SJCRH30 (cell line): ENCODE measurements at places on chromosomes 3 and 15. TPM values are rescaled to one million over a fixed set of nuclear protein-coding genes. Genes with fewer than 3 reads are reported as not detected.

Gene CFAP91
- total RNA-seq, result 0.08 and 0.10 TPM in 2 replicates

Gene STRA6
- total RNA-seq, result 67.8 and 94.4 TPM in 2 replicates

Gene RTP1
- total RNA-seq, result not detected in 2 replicates

Gene GOLGA8G
- total RNA-seq, result not detected in 2 replicates

Gene KY
- total RNA-seq, result not detected in 2 replicates

DNA sequence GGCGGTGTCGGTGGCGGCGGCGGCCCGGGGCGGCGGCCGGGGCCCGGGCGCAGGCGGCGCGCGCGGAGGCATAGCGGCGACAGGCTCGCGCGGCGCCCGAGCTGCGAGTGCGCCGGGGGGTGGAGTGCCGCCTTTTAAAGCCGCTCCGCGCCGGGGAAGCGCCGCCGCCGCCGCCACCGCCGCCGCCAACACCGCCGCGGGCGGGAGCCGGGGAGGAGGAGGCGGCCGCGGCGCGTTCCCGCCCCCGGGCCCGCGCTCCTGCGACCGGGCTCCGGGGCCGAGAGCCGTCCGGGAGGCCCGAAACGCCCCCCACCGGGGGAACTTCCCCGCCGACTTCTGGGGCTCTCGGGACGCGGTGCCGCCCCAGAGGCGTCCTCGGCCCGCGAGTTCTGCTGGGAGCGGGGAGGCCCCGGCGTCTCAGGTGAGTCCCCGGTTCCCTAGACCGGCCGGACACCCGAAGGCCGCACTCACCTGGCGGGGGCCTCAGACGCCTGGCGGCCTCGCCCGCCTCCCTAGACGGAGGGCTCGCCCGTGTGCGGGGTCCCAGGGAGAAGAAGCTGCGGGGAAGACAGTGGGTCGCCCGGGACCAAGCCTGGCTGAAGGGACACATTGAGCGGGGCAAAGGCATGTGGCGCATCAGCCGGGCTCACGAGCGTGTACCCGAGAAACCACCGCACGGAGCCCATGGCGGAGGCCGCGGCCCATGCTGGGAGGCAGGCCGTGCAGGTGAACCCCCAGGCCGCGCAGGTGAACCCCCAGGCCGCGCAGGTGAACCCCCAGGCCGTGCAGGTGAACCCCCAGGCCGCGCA, at the start of gene PCSK6:
TSS of gene PCSK6 (minus strand) at position 109 of the 809 bp plus-strand sequence. CDS start at position 72, 37 bp downstream.
- DNase-seq, result no peak

DNA sequence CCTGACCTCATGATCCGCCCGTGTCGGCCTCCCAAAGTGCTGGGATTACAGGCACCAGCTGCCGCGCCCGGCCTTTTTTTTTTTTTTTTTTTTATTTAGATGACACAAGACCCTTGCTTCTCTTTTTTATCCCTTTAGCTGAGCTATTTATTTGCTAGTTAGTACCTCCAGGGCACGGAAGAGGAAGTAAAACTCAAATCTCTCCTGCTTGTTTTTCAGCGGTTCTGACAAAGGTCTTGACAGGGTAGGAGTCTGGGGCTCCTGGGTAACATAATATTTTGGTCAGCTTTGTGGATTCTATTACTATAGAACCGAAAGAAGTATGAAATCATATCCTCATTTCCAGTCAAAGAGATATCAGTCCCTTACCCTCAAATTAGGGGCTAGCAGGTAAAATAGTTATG, 44.0 kb upstream of the ETV5 start:
- no peak for DNase-seq

- no peak for DNase-seq
Observed at GRCh38 chr3:291646-292436, 95.3 kb downstream of the CHL1 start.

- DNase-seq, result no peak
Observed at GRCh38 chr3:115438799-115439198, 184.5 kb upstream of the GAP43 start.

GRCh38 chr3:138688871-138689299, 80.3 kb downstream of the FAIM start:
- no peak for DNase-seq

DNA sequence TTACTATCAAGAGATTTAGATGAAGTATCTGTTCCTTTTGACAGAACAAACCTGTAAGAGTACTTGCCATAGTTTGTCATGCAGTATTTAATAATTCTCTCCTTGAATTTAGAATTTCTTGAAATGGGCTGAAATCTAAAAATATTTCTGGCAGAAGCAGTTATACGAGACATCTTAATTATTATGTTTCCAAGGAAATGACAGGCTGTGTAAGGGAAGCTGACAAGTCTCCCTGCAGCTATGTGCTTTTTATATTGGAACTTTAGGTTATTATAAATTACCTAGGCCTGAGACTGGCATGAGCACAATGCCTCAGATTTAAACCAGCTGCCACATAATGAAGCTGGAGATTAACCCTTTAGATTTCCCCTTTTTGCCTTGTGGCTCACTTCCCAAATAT, 365.0 kb upstream of the EPHA6 start:
- no peak for DNase-seq

- no peak for DNase-seq
Observed at GRCh38 chr3:49794926-49795905, 4.5 kb downstream of the CDHR4 start.

GRCh38 chr3:52195823-52196331, 2.1 kb upstream of the ALAS1 start:
- DNase-seq, result no peak

- peak; percentile 39 for DNase-seq
Observed at GRCh38 chr3:135918600-135918999, 46.9 kb upstream of the PPP2R3A start.

DNA sequence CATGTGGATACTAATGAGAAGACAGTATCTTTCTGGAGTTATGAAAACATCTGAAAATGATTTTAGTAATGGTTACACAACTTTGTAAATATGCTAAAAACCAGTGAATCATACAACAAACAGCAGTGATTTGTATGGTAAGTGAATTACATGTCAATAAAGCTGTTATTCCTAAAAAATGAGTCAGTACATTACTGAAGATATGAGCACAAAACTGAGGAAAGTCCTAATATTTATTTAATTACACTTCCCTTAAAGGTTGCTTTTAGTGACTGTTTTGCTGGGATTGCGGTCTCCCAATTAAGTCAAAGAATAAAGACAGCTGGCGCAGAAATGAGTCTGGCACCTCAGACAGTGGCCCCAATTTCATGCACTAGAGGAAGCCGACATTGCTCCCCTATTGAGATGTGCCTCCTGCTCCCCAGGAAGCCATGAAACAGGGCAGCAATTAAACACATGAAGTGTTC, 50.9 kb upstream of the FSIP1 start:
- DNase-seq, result no peak

DNA sequence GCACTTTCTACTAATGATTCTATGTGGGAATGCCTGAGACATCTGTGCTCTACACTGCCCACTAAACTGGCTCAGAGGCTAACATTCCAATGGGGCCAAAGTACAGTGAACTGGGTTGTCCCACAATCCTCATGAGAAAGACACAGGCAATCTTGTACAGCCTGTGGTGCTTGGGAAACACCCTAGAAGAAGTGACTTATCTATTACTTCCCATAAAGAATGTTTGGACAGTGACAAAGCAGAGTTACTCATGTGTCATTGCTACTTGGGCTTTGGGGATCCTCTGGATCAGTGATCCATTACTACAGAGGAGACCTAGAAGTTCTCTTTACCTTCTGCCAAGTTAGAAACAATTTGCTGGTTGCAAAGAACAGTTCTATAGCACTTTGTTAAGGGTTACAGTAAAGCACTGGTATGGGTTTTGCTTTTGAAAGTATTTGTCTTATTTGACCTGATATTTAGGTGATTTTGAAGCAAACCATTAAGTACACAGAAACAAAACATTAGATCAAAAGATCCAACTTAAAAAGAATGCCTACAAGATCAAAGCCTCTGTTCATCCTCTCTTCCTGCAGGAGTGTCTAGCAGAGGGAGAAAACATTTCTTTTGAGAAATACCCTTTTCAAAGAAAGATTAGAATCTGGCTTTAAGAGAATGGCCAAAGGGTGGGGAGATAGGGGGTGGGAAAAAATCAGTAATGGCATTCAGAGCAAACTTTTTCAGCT, 75.8 kb downstream of the CTNNB1 start:
- no peak for DNase-seq

DNA sequence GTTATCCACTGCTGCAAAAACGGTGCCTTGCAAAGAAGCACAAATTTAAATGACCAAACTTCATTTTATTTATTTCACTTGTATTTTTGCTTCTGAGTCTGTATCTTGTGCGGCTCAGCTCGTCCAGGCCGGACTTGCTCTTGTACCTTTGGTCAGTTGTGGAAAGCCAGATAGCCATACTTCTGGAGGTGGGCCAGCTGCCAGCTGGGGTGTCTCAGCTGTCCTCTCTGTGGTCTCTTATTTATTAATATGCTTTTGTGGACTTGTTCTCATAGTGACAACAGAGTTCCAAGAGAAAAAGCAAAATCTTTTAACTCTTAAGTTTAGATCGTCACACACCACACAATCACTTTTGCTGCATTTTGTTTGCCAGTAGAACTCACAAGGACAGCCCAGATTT, 87.7 kb downstream of the IL1RAP start:
- DNase-seq, result peak; percentile 57

- no peak for DNase-seq
Observed at GRCh38 chr3:32313723-32314473, 75.4 kb downstream of the CMTM8 start.

DNA sequence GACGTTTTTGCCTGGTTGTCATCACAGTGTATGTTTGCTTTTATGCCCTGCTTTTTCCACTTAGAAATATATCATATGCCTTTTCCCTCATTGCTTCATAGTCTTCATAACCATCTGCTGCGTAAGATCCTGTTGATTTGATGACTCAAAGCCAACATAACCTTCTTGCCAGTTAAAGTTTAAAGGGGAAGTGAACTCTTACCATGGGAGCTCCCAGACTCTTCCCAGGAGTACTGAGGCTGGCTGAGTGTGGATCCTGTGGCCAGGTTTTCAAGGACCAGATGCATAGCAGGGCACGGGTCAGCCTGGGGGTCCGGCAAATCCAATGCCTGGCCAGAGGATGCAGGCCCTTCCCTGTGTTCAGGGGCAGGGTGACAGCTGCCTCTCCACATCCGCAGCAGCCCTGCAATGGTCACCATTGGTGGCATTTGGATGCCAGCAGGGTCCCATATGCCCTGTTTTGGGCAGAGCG, 42.0 kb upstream of the SACM1L start:
- DNase-seq, result no peak

DNA sequence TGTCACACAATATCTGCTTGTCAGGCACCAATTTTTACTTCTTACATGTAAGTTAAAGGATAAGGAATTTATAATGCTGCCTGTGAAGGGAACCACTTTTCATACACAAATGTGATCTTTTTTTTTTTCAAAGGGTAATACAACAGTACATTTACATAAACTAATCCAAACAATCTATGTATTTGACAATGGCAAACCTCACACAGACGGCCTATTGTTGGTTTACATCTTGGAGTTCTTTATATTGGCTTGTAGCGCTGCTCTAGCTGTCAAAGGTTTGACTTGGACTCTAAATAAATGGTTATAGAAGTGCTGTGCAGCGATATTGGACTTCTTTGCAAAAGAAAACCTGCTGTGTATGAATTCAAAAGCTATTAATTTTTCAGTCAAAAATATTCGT, 598.0 kb downstream of the FOXP1 start:
- DNase-seq, result no peak
